Stimulated activated CD4-positive, alpha-beta T cell treated with anti-CD3 and anti-CD28 coated beads, Interleukin-1b, Interleukin-23, amount 100 ng/mL, for 48 hours (primary cell): ENCODE measurements at places on chromosomes 2 and 18.

DNA sequence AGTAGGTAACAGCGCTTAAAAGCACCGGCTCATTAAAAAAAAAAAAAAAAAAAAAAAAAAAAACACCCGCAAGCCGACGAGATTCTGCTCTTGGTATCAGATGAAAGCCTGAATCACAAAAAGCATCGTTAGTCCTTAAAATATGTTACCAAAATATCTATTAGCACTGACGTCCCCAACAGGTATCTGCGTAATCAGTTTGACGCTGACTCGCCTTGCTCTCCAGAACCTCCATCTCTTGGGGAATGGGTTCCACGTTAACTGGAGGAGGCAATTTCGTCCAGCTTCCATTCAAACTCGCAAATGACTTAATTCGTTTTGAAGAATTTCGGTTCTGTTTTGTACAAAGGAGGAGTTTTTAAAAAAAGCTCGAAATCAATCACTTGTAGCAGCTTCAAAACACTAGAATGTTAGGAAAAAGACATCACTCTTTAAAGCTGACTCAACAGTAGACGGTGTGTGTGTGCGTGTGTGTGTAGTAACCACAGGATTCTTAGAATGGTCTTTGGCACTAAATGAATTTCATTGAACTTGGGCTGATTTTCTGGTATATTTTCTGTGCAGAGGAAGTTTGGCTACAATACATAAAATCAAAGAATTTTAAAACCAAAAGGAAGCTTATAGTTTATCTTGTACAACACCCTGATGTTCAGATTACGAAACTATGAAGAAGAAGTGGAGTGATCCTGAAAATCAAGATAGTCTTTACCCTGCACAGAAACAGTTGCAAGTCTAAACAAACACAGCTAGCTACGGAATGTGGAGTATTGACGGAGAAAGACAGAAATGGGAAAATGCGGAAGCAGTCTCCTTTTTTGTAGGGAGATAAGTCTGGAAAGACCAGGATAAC is 1.1 kb upstream of the PGAP1 start:
- DNase-seq = peak; percentile 58

GRCh38 chr18:47317824-47318508 is 66.5 kb upstream of the SKOR2 start:
- DNase-seq = no peak

DNA sequence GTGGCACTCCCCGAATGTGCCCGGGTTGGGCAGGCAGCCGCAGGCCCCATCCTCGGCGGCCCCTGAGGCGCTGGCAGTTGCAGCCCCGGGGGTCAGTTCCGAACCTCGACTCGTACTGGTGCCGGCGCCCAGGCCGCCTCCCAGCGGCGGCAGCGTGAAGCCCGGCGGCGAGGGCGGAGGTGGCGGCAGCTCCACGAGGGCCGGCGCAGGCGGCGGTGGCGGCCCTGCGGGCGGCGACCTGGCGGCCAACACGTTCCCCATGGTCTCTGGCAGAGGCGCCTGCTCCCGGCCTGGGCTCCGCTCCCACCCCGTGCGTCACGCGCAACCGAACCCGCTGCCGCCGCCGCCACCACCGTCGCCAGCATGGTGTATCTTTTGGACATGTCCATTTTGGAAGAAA is 196.3 kb downstream of the CCDC74A start:
- DNase-seq = no peak

DNA sequence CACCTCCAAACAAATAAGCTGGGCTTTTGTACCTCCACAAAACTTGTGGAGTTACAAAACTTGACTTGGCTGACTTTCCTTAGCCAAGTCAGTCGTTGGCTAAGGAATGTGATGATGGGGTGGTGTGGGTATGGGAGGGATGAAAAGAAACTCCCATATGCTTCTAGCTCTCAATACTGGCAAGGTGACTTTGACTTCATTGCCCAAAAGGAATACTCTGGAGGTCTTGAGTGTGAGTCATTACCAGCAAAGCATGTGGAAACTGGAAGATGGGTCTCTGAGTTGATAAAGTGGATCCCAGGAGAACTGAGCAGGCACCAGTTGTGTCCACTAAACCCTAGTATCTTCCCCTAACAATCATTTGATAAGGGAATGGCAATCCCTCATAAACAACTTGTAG is 226.7 kb downstream of the GULP1 start:
- DNase-seq = no peak

GRCh38 chr2:20868377-20868776 is 45.5 kb upstream of the LDAH start:
- DNase-seq = peak; percentile 81

DNA sequence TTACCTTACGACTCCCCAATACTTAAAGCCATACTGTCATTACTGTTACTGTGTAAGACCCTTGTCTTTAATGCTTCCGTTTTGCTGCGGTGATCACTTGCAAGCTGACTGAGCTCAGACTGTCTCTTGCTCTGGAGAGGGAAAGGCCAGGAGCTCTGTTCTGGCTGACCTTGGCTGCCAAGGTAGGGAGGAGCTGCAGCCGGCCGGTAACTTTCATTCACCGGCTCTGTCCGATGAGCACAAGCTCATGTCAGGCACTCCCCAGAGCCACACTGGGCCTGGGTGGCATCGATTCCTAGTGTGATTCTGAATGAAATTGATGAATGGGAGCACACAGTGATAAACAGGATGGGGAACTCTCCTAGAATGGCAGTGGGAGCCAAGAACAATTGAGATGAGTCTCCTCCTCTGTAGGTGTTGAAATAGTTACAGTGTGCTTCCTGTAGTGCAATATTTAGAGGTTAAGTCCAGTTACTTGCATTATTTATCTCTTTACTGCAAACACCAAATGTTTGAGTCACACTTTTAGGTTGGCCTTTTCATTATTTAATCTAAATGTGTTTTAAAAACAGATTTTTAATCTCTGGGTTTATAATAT is 100.9 kb downstream of the ATP9B start:
- DNase-seq = no peak

DNA sequence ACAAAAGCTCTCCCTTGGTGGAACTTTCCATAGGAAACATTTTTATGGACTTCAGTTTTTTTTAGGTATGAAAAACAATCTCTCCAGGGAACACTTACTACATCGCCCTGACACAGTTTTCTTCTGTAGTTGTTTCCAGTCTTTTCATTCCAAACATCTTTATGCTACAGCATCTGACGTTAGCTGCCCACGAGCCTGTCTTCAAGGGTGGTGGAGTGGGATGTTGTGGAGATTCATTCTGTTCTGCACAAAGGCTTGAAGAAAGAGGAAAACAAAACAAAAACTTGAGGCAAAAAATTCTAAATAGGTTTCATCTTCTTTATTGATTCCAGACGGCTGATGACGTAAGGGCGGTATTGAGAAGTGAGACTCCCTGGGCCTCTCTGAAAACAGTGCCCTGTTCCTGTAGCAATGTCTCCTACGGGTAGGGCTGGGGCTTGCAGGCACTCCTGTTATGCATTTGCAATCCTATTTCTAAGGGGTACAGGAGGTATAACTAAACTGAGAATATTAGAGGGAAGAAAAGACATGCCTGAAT is 375.0 kb downstream of the RNF144A start:
- no peak for DNase-seq

GRCh38 chr2:56510610-56511009 is 326.8 kb downstream of the CCDC85A start:
- DNase-seq = no peak

DNA sequence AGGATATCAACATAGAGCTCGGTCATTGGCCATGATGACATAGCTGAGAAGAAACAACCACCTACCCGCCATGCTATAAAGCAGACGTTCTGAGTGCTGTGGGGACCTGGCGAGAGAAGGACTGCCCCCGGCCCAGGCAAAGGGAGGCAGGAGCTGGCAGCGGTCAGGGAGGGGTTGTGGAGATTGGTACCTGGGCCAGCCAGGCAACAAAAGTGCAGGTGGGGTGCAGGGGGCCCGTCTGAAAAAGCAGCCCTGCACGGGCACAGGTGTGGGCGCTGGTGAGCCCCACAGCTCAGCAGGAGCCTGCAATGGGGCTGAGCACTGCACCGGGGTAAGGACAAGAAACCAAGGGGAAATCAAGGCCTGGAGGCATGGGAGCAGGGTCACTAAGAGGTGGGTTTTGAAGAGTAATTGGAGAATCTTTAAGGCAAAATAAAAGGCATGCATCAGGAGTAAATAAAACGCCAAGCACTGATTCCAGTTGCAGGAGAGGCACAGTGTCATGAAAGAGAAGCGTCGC is 464.0 kb downstream of the EIPR1 start:
- DNase-seq = no peak

GRCh38 chr2:233489666-233490065 is 76.9 kb downstream of the USP40 start:
- no peak for DNase-seq

- no peak for DNase-seq
Measured at GRCh38 chr2:52904355-52904891, 863.2 kb upstream of the CHAC2 start.

GRCh38 chr2:196957442-196957841 is 30.9 kb upstream of the PGAP1 start:
- no peak for DNase-seq

DNA sequence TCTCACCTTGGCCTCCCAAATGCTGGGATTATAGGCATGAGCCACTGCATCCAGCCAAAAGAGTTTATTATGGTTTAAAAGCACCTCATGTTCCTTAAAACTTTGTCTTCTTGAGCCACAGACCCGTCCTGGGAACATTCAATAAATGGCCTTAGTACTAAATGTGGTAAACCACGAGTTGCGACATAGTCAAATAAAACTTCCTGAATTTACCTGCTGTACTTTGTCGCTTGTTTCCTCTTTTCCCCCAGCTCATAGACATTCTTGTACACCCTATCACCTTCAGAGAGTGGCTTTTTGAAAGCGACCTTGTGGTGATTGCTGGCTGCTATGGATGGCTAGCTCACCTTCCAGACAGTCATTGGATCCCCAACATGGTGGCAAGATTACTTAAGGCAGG is 310.4 kb downstream of the LRRTM1 start:
- DNase-seq = no peak

DNA sequence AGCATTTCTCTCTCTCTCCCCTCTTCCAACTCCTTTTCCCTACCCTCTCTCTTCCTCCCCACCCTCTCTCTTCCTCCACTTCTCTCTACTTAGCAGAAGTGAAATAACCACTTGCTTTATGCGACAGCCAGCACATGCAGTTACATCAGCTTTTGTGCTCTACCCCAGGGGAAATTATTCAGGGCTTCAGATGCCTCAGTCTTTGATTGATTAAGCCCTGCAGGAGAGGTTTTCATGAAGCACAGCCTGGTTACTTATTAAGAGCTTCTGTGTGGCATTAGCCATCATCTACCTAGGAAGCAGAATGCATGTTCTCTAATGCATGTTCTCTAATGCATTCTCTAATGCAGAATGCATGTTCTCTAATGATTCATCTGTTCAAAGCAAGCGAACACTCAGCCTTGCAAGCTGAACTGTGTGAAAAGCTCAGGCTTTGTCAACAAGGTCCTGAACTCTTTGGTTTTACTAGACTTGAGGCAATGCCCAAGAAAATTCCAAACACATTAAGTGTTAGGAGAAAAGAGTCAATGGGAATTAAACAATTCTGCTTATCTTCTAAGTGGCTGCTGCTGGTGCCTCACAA is 56.1 kb downstream of the LHCGR start:
- no peak for DNase-seq

DNA sequence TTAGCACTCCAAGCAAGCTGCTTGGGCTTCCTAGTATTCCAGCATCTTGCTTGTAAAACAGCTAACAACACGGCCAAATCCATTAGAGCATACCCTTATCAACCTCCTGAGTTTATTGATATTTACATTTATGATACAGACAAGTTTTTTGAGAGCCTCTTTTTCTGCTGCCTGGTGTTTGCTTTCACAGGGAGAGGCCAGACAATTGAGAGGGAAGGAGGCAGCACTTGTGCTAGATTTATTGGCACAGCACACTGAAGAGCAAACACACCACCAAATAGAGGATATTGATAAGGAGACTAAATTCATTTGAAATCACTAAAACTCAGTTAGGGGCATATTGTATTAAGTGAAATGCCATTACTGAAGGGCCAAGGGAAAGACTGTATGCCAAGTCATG is 1142.3 kb upstream of the FANCL start:
- DNase-seq = no peak

DNA sequence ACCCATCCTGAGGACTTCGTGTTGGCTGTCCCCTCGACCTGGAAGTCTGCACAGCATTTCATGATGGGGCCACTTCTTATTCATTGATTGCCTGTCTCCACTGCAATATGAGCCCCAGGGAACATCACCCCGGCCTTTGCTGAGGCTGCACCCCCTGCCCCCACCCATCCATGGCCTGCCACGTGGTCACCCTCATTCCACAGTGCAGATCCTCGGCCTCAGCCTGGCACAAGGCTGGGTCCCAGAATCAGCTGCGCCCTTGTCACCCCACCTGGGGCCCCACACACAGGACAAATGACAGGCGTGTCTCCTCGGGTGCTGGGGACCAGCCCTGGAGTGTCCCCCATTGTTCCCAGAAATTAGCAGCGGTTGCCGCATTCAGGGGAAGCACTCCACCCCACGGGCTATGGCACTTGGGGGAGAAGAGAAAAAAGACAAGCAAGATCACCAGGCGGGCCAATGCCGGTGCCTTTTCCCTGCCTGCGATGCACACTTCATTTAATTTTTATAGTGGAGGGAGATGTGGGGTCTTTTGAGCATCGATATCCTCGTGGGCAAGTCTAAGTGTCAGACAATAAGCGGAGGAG is 157.4 kb downstream of the INHBB start:
- no peak for DNase-seq

- no peak for DNase-seq
Measured at GRCh38 chr18:32025744-32026143, 7.1 kb downstream of the RNF125 start.

DNA sequence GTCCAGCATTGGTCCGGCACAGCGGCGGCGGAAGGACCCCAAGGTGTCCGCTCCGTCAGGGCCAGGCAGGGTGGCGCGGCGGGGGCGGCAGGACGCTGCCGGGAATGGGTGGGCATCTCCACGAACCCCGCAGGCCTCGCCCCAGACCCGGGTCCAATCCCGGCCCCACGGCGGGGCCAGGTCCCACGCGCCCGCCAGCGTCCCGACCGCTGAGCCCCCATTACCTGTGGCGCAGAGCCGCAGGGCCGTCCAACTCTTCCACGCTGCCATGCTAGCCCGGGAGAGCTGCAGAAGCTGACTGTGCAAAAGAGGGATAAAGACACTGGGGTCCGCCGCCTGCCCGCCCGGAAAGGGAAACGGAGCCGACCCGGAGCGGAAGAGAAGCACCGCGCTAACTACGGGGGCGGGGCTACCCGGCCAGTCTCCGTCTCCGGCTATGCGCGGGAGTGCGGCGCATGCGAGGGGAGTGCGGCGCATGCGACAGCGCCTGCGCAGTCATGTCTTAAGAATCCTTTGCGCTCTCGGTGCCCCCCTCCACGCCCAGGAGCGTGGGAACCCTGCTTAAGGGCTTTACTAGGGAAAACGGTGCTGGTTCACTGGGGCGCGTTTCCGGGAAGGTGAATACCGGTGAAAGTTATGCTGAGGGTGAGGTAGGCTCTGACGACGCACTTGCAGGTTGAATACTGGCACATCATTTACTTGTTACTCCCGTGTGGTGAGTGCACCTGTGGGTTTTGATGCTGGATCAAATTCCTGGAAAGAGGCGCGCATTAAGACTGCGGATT is at the start of gene TMX3:
TSS of gene TMX3 (minus strand) at position 397 of the 785 bp plus-strand sequence. CDS start at position 270, 127 bp downstream.
- peak; percentile 91 for DNase-seq

- DNase-seq = no peak
Measured at GRCh38 chr2:138190999-138191398, 226.7 kb downstream of the HNMT start.
